ENCODE measurements at places on chromosomes 5 and 9.

DNA sequence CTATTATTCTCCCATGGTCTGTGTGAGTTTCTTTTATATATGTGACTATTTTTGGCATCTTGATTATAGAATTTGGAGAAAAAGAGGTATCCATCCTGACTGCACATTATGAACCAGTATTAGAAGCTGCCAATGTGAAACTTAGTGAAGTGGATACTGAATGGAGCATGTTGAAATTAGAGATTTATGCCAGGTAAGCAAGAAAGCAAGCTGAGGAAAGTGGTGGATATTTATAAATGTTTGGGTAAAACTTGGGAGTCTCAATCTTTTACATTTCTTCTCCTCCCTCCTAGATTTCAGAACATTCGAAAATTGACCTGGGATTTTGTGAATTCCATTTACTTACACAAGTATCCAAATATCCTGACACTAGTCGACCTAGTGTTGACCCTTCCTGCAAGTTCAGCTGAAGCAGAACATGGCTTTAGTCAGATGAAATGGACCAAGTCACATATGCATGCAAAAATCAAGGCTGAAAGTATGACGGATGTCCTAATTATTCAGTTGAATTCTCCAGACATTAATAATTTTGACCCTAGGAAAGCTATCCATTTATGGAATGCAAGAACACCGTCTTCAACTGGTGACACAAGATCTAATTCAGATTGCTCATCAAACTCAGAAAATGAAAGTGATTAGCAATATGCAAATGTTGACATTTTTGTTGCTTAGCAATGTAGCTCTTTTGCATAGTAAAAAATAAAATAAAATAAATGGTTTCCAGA is 66.8 kb upstream of the IL7R start:
- no peak for DNase-seq

DNA sequence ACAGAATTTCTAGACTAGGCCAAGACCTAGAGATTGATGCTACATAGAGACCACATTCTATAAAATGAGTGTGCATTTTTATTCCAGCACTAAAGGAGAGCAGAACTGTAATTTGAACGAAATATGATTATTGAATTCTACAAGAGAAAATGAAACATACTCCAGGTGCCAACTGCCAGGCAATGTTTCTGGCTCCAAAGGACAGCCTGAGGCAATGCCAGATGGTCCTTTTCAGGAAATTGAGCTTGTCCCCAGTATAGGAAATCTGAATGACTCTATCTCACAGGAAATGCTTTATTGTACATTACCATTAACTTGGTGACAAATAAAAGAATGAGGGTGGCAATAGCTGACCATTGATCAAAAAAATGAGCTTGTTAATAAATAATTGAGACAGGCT is 28.8 kb upstream of the RASGRF2 start:
- DNase-seq = no peak

DNA sequence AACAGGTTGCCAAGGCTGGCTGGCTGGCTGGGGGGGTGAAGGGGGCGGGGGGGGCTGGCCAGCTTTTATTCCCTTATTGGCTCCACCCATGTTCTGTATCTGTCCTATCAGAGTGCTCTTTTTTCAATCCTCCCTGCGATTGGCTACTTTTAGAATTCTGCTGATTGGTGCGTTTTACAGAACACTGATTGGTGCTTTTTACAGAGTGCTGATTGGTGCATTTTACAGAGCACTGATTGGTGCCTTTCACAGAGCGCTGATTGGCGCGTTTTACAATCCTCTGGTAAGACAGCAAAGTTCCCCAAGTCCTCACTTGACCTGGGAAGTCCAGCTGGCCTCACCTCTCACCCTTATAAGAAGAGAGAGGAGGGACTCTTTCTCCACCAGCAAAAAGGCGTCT is 175.9 kb downstream of the ERCC6L2 start:
- no peak for DNase-seq

- DNase-seq = no peak
Observed at GRCh38 chr5:177588413-177588909, 3.5 kb upstream of the TMED9 start.

GRCh38 chr5:103327893-103328292 is 69.3 kb downstream of the MACIR start:
- no peak for DNase-seq
